ENCODE measurements at places on chromosomes 11 and 22. TPM values are rescaled to one million over a fixed set of nuclear protein-coding genes. Genes with fewer than 3 reads are reported as not detected.

GRCh38 chr11:47509077-47509536 is 43.8 kb downstream of the CELF1 start:
- DNase-seq = no peak

- DNase-seq = no peak
Measured at GRCh38 chr11:73629907-73630306, 16.5 kb upstream of the PLEKHB1 start.

The OR4C12 gene
- total RNA-seq = not detected

- DNase-seq = no peak
Measured at GRCh38 chr11:73325036-73325981, 17.2 kb downstream of the ARHGEF17 start.

The PATE2 gene
- total RNA-seq = not detected

The LSP1 gene
- 1.2 TPM for total RNA-seq

The TP53AIP1 gene
- total RNA-seq = not detected

The HPX gene
- 0.35 TPM for total RNA-seq

DNA sequence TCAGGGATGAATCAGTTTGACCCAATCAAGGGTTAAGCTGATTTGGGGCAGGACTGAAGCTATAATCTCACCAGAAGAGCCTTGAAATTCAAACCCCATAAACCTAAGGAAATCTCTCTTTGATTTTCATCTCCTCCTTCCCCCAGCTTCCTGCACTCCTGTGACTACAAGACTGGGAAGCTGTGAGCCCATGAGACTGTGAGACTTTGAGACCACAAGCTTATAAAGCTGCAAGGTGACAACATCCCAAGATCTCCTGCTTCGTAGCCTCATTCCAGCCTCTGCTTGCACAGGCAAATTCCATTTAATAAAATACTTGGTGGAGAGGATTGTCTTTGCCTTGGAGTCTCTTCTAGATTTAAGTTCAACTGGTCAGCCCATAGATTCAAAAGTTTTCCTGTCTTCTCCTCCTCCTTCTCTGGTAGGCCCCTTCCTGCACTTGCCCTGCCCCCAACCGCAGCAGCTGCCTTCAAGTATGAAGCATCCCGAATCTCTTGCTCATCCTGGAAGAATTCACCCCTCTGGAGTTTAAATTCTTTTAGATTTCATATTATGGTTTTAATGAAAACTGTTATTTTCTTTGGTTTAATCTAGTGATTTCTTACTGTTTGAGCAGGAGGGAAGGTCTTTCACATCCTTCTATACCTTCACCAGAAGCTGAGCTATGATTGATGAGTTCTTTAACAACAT is 42.1 kb downstream of the PAMR1 start:
- DNase-seq = peak; percentile 13

GRCh38 chr11:134837166-134837886 is 425.3 kb upstream of the B3GAT1 start:
- DNase-seq = no peak

DNA sequence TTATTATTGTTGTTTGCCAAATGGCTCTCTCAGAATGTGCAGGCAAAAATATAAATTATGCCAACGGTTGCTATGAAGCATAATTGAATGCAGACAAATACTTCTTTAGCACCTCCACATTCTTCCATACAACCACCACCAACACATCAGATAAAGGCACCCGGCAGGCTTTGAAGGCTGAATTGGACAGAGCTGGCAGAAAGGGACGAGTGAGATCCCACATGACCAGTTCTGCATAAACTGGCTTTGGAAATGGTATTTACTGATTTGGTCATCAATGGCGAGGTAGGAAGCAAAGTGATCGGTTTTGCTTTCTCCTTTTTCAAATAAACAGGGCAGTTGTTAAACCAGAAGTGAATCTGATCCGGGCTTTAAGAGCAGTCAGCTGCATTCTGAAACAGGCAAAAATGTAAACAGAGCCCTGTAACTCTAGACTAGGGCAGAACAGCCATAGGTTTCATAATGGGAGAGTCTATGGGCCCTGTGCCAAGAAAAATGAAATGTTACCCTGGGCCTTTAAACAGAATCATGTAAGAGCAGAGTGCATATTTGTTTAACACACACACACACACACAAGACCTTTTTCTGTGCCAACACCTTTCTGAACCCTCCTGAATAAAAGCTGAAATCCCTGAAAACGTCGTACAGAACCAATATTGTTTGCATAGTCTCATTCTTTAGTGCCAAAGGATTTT is 97.7 kb downstream of the MPPED2 start:
- no peak for DNase-seq

GRCh38 chr11:80414181-80415165 is 973.6 kb upstream of the TENM4 start:
- peak; percentile 61 for DNase-seq

- peak; percentile 82 for DNase-seq
Measured at GRCh38 chr11:19978668-19979518, 181.4 kb downstream of the DBX1 start.

GRCh38 chr11:131025020-131025419 is 108.7 kb upstream of the SNX19 start:
- peak; percentile 35 for DNase-seq

GRCh38 chr11:96074551-96075310 is 150.8 kb upstream of the MTMR2 start:
- DNase-seq = no peak

- DNase-seq = no peak
Measured at GRCh38 chr11:8327761-8328192, 64.1 kb upstream of the LMO1 start.

The NEAT1 gene
- 12.9 TPM for total RNA-seq

GRCh38 chr11:62461740-62462507 is 43.1 kb downstream of the SCGB1A1 start:
- peak; percentile 84 for DNase-seq

DNA sequence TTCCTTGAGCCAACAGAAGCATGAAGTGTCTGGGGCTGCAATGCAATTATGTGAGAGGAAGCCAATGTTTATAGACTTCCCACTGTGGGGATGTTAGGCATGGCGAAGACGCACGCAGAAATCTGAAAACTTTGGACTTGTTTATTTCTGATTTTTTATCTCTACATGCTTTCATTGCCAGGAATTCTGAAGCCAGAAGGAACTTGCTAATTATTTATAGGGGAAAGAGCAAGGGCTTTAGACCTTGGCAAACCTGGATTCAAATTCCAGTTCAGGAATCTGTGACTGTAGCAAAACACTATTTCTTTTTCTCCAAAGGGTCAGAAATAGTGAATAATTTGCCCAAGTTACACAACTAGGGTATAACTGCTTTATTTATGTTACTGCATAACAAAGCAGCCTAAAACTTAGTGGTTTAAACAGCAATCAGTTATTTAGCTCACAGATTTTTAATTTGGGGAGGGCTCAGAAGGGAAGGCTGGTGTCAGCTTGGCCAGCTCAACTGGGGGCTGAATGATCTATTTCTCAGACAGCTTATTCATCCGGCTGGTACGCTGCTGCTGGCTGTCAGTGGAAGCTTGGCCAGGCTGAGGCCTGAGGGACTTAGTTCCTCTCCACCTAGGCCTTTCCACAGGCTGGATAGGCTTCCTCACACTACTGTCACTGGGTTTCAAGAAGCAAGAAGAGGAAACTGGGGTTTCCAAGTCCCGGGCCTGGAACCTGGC is 1.9 kb upstream of the OR6Q1 start:
- DNase-seq = no peak

The FAM227A gene
- not detected for total RNA-seq

The C22orf42 gene
- total RNA-seq = not detected

DNA sequence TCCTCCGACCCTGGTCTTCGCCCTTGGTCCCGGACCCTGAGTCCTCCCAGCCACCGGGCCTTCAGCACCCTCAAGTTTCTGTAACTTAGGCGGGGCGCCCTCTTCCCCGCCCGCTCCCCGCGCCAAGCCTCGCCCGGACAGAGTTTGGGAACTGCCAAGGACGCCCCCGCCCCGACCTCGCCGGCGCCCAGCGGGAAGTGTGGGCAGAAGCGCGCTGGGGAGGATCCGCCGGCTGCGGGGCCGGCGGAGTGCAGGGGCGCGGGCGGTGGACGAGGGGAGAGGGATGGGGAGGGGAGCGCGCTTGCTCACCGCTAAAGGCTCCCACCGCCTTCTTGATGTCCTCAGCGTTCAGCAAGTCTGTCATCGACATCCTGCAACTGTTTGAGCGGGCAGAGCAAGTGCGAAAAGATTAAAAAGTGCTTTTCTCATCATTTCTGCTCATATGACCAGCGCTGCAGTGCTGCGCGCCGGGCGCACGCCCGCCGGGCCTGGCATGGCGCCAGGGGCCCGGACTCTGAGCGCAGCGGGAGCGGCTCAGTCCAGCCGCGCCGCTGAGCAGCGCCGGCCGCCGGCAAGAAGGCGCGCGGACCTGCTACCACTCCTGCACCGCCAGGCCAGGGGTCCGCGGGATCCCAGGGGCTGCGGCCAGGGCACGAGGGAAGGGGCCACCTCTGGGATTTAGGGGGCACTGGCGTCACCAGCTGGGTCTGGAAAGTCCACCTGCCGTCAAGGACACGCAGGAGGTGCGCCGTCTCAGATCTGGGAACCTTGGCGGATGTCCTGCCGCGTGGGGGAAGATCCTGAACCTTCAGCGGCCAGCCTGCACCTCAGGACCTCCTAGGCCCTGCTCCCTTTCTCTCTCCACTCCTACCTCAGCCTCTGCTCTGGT is at the start of gene PVALB:
Gene PVALB, minus strand, starts transcription at position 400 of the 889 bp plus-strand sequence. Its CDS starts 30 bp downstream, at position 370.
- no peak for DNase-seq

DNA sequence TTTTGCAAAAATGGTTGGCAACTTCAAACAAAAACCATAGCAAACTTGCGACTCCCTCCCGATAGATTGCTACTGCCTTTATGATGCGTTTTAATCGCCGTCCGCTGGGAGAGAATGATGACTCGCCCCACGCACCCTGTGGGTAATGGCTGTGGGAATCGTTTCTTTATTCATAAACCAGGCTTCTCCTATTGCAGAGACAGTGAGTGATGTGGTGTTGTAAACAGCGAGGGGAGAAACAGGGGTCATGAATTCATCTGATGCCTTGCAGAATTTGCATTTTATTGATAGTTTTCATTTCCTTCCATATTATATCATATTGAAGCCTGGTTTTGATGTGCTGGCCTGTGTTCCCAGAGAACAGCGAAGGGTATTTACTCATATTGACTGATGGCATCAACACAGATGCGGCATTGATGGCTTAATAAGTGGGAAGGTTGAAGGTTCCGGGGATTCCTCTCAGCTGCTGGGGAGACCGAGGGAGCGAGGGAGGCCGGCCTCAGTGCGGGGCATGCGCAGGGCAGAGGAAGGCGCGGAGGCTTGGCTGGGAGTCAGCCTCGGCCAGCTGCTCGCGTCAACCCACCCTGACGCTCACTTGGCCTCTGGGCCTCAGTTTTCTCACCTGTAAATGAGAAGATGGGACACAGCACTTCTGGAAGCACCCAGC is 41.3 kb downstream of the ARHGAP8 start:
- no peak for DNase-seq
